MG63 (cell line): ENCODE measurements at places on chromosomes 1 and 21.

GRCh38 chr1:227742738-227743715 lies 7.8 kb downstream of the SNAP47 start:
- DNase-seq, result no peak

- DNase-seq, result no peak
These were observed 163.5 kb upstream of the IVNS1ABP start for GRCh38 chr1:185480545-185480944.

GRCh38 chr1:100265931-100266740 lies at the start of gene RTCA:
Gene RTCA, plus strand, starts transcription at chr1:100266216. Its CDS starts 160 bp downstream, at chr1:100266376.
- DNase-seq, result peak; percentile 94

DNA sequence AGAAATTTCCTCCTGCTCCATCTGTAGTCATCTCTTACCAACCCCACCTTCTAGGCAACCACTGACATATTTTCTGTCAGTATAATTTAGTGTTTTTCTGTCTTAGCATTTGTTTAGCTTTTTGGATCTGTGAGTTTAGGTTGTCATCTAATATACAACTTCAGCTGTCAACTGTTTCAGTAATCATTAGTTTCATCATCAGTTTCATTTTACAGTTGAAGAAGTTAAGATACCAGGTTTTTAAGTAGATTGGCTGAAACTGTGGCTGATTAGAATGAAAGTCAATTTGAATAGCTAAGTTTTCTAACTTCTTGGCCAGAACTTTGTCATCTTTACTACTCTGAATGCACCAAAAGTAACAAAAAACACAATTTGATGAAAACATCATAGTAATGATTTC lies 1957.3 kb downstream of the NCAM2 start:
- DNase-seq, result no peak

DNA sequence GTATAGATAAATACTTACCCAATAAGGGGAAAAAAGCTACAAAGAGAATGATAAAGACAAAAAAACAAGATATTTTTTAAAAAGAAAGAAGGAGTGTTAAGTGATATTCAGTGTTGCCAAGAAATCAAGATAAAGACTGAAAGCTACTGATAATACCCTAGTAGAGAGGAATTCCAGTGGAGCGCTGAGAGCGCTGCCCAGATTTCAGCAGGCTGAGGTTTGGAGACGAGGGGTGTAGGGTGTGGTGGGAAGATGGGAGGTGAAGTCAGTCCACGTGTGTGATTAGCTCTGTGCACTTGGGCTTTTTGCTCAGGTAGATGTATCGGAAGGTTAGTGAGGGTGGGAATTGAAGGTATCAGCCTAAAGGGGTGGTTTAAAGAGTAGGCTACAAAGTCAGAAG lies 47.8 kb downstream of the FMN2 start:
- DNase-seq, result no peak

DNA sequence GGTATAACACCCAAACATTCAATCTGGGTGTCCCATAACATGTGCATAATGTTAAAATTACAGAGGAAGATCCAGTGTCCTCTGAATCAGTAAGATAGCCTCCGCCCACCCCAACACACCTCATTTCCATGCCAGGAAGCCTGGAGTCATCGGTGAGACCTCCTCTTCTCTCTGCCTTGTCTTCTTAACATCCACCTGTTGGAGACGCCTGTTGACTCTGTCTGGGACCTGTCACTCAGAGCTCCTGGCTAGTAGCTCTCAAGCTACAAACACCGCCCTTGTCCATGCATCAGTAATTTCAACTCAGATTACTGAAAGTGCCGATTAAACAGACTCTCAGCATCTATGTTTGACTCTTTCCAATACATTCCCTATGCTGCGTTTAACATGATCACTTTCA lies 27.4 kb downstream of the KCNJ15 start:
- DNase-seq, result no peak

GRCh38 chr21:14817311-14817710 lies 247.5 kb downstream of the NRIP1 start:
- DNase-seq, result no peak

DNA sequence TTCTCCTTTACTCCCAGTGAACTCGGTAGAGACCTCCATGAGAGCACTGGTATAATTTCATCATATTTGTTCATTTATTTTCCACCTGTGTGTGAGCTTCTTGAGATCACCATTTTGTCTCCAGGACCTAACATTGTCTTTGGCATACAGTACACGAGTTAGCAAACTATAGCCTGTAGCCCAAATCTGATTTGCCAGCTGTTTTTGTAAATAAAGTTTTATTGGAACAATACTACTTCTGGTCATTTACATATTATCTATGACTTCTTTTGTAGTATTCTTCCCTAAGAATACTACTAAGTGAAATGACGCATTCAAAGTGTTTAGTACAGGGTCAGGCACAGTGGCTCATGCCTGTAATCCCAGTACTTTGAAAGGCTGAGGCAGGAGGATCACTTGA lies 449.5 kb downstream of the PLPP3 start:
- no peak for DNase-seq

GRCh38 chr1:65265296-65265650 lies 44.1 kb upstream of the DNAJC6 start:
- no peak for DNase-seq

- DNase-seq, result no peak
These were observed 54.6 kb downstream of the NENF start for GRCh38 chr1:212487286-212487685.

GRCh38 chr1:119091618-119092017 lies 48.8 kb downstream of the WARS2 start:
- DNase-seq, result no peak

DNA sequence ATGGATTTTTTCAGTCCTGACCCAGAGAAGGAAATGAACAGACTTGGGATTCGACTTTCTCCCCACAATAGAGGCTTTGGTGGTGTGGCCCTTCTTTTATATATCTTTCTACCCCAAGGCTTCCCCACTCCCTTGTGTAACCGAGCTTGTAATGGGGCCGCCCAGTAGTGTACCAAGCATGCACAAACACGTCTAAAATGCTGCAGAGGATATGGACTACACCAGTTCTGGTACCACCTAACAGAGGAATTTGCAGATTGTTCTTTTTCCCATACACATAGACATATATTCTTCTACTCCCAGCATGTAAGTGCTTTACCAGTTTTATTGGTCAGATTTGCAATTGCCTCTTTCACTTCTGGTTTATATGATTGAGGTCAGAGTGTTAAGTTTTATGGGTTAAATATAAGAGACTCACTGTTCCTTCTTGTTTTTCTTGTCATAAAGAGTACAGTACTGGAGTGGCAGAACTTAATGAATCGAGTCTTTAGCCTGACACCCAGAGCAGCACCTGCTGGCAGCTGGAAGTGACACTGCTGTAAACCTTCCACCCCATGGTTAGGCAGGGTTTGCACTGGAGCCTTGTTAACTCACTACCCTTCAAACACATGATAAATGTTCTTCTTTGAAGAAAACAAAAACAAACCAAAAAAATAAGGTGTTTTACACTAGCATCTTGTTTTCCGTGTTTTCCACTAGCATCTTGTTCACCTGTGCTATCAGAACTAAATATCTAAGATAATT lies 198.6 kb downstream of the PTPRC start:
- DNase-seq, result no peak

DNA sequence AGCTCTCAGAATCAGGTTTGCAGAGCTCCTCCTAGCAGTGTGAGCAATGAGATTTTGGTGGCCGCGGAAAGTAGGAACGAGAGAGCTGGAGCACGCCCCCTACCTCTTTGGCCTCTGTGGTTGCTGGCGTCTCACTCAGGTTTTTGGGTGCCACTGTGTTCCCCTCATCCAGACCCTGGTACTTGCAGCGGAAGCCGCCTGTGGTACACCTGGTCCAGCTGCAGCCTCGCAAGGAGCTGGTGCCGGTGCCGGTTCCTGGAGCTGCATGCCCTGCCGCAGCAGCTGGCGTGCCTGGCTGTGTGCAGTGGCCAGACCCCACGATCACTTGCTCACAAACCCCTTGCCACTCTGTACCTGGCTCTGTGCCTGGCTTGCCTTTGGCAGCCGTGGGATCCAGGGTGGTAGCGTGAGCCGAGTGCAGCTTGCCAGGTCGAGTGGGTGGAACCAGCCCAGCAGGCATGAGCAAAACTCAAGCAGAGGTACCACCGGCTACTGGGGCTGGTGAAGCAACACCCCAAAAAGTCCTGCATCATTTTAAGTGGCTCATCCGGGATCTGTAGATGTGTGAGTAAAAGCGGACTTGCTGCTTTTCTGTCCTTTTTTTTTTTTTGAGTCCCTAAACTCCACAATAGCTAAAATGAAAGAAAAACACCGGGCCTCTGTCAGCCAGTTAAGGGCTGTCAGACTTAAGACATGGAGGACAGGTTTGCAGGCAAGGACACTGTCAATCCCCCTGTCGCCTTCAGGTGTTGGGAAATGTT lies 844.9 kb downstream of the KCNT2 start:
- DNase-seq, result peak; percentile 30

DNA sequence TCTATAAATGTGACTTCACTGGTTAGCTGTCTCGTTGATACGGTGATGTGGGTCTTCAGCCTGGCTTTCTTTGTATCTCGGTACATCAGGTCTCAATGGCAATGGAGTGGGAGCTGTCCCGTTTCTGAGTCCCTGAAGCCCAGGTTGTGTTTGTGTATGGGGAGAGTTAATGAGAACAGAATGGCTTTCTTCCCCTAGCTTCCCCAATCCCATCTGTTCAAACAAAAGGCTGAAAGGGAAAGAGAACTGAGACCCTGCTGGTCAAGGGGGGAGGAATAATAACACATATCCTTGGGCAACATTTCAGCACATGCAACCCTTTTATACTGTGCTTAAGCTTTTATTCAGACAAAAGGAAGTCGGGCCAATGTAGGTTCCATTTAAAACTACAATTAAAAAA lies 28.4 kb upstream of the CASQ2 start:
- no peak for DNase-seq

DNA sequence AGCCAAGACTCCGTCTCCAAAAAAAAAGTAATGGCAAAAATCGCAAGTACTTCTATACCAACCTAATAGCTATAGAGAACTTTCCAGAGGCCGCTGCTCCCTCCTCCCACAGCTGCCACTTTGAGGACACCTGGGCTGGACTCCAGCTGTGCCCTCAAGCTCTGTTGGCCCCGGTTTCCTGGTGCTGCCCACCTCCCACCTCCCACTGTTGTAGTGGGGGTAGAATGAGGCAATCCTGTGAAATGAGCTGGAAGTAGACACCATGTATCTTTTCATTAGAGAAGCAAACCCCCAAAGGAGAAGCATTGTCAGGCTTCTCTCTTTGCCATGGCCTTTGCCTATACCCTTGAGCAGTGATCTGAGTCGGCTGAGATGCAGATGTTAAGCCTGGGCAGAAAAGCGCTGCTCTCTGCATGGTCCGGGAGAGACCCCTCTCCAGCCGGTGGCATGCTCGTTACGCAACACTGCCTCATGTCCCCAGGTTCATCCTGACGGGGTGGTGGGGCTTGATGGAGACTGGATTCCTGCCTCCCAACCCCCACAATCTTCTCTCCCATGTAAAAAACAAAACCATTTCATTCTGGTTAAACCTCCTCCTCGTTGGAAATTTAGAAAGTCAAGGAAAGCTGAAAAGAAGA lies 39.7 kb downstream of the SIM2 start:
- no peak for DNase-seq

DNA sequence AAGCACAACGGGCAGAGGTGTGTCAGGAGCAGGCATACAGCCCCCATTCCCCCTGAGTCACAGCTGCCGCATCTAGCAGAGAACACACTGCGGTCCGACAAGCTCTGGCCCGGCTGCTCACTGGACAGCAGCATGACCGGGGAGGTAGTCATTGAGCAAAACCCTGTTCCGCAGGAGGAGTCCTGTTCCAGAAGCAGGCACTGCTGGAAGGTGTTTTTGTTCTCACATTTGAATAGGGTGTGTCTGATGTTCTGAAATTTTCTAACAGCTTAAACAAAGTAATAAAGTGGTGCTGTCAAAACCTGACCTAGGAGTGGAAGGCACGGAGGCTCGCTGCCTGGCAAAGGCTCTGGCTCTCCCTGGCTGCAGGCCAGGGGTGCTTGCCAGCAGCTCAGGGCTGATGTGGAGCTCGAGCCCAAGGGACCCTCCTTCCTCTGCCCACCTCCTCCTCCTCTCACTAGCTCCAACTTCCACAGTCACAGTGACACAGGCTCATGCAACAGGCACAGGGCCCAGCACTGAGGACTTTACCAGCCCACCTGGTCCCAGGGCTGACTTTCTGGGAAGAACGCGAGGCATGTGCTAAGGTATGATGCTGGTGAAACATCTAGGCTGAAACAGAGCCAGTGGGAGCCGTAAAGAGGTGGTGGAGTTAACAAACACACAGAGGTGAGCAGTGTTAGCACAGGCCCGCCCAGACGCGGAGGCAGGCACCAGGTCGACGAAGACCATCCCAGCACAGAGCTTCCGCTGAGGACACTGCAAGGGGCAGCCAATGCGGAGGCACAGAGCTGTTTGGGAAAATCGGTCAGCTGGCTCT lies 118.6 kb upstream of the IFFO2 start:
- DNase-seq, result no peak

GRCh38 chr21:36910581-36911307 lies 55.7 kb downstream of the HLCS start:
- DNase-seq, result peak; percentile 58

DNA sequence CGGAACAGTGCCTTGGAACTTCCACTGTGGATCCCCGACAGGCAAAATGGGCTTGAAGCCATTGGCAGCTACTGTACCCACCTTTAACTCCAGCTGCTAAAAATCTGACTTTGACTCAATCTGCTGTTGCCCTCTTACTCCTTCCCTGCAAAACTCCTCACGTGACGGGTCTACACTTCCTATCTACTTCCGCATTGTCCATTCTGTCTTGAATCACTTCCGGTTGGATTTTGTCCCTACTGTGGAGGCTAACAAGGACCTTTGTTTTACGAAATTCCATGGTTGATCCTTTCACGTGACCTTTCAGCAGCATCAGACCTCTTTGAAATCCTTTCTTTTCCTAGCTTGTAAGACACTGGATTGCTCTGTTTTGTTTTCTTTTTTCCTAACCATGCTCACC lies 268.4 kb downstream of the PRDM2 start:
- DNase-seq, result no peak

DNA sequence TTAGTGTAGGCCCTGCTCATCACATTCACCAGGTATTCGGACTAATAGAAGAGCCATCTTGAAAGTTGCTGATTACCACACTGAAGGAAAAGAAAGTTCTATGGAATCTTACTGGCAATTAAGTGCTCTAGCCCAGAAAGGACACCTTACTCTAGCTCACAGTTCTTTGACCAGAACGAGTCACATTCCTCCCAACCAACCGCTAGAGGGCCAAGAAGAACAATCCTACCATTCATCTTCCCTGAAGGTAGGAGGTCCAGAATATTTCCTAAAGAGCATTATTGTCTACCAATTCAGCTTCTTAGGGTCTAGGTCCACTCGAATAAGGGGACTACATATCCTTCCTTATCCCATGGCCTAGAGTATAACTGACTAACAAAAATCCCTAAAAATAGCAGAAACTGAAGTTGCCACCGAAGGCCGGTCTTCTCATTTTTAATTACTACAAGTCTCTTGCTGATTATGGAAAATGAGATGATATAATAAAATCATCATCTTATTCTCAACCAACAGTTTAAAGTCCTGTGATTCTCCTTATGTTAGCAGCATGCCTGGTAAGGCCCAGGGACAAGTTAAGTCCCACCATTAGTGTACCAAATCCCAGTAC lies 2.7 kb upstream of the FMO1 start:
- peak; percentile 17 for DNase-seq

- no peak for DNase-seq
These were observed 200.4 kb downstream of the HMCN1 start for GRCh38 chr1:185934476-185935189.

- DNase-seq, result no peak
These were observed 226.7 kb downstream of the KCNT2 start for GRCh38 chr1:196381544-196381943.
